ENCODE measurements at places on chromosomes 6 and 20.

DNA sequence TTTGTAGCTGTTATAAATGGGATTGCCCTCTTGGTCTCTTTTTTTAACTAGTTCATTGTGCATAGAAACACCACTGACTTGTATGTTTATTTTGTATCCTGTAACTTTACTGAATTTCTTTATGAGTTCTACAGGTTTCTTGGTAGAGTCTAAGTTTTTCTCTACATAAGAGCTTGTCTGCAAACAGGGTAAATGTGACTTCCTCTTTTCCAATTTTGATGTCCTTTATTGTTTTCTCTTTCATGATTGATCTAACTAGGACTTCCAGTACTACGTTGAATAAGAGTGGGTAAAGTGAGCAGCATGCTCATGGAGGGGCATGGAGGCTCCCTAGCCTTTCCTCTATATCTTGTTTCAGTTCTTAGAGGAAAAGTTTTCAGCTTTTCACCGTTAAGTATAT is 3.0 kb upstream of the WFDC10A start:
- no peak for DNase-seq

GRCh38 chr6:165634101-165634880 is 28.8 kb downstream of the PDE10A start:
- DNase-seq: no peak

GRCh38 chr20:23086056-23086566 is at the start of gene CD93:
Gene CD93 (minus strand): TSS chr20:23086324. CDS start chr20:23086192, 132 bp downstream.
- DNase-seq: no peak

DNA sequence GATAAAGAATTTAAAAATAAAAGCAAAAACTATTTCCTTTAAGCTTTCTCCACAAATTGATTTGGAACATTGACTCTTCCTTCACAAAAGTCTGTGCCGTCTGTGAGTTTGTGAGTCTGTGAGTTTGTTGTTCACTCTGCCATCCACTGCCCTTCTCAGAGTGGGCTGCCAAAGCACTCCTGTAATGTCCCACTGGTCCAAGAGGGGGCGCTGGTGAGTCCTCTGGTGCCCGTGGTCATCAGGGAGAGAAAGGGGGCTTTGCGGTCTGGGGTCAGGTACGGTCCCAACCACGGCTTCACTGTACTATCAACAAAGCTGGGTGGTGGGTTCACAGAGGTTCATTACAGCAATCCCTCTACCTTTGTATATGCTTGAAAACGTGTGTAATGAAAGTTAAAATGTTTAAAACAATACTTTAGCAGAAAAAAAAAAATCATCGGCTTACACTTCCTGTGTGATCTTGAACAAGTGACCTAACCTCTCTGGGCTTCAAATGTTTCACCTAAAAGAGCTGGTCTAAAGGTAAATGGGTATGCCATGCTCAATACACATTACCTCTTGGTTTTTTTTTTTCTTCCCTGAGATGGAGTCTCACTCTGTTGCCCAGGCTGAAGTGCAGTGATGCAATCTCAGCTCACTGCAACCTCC is 5.6 kb upstream of the ANKRD60 start:
- peak; percentile 58 for DNase-seq

- no peak for DNase-seq
Observed at GRCh38 chr6:72642435-72642834, 20.6 kb downstream of the KCNQ5 start.

- no peak for DNase-seq
Observed at GRCh38 chr20:8454137-8454712, 322.2 kb downstream of the PLCB1 start.

Measured in T-helper 9 cell (primary cell).